ENCODE measurements at places on chromosomes 5 and 9. TPM values are rescaled to one million over a fixed set of nuclear protein-coding genes. Genes with fewer than 3 reads are reported as not detected.

The EIF4E1B gene
- total RNA-seq: not detected

The FAM153A gene
- not detected for total RNA-seq

The PCDHB16 gene
- 11.3 TPM for total RNA-seq

The MEF2C gene
- 3.6 TPM for total RNA-seq

The GPR150 gene
- 0.13 TPM for total RNA-seq

The ASTN2 gene
- total RNA-seq: 3.4 TPM

The HSPA4 gene
- 337 TPM for total RNA-seq

The SMIM33 gene
- not detected for total RNA-seq

The GLRA1 gene
- not detected for total RNA-seq

DNA sequence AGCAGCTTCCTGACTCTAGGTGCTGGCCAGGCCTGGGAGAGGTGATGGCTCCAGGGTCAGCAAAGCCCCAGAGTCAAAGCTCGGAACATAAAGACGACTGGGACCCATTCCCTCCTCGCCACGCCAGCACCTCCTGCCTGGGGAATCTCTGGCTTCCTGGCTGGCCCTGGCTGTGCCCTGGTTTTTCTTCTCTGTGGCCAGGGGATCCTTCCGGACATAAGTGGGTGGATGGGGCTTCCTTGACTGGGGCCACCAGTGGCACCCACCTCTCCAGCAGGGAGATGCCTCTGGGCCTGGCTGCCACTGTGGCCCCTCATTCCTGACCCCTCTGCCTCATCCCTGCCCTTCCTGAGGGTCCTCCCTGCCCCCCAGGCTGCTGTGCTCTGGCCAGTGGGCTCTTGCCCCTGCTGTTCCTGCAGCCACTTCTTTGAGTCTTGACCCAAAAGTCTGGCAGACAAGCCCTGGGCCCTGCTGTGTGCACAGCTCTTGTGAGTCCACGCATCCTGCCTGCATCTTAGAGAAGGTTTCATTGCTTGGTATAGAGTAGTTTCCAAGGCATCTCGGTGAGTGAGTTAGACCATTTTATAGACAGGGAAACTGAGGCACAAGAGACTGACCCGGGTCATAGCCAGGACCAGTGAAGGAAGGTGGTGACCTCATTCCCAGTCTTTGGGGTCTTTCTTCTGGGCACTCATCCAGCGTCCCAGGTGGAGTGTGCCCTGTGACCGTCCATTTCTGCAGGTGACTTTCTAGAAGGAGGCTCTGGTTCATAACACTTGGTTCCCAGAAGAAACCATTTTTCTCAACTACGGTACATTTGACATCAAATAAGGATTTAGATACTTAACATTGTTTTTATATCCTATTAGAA, 17.3 kb upstream of the LPCAT1 start:
- H3K4me3 ChIP-seq: no peak overlapping the region
- H3K27me3 ChIP-seq: no peaks in the 10 kb centered on the region
- no peaks in the 10 kb centered on the region for H3K36me3 ChIP-seq
- no peak overlapping the region for H3K27ac ChIP-seq

- H3K36me3 ChIP-seq: no peaks in the 10 kb centered on the region
- no peak overlapping the region for H3K4me3 ChIP-seq
- H3K4me1 ChIP-seq: no peaks in the 10 kb centered on the region
- no peak for DNase-seq
Observed at GRCh38 chr5:173907686-173908371, 19.7 kb downstream of the CPEB4 start.

DNA sequence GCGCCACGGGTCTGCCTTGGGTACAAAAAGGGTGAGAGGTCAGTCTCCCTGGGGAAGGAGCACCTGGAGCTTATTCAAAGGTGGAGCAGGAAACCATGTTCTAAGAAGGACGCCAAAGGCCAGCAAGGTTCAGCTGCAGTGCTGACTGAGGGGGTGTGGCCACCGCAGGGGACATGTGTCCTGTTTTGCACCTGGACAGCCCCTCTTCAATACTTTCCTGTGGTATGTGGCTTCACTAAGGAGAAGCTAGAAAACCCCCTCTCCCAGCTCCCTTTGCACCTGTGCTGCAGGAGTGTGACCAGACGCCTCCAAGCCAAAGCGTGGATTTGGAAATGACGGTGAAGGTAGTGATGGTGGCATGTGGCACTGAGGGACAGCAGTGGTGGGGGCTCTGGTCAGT, 23.6 kb downstream of the TRIM14 start:
- no peak overlapping the region for H3K4me3 ChIP-seq
- no peak for DNase-seq
- H3K27me3 ChIP-seq: no peaks in the 10 kb centered on the region
- H3K36me3 ChIP-seq: no peaks in the 10 kb centered on the region
- no peak overlapping the region for H3K27ac ChIP-seq

DNA sequence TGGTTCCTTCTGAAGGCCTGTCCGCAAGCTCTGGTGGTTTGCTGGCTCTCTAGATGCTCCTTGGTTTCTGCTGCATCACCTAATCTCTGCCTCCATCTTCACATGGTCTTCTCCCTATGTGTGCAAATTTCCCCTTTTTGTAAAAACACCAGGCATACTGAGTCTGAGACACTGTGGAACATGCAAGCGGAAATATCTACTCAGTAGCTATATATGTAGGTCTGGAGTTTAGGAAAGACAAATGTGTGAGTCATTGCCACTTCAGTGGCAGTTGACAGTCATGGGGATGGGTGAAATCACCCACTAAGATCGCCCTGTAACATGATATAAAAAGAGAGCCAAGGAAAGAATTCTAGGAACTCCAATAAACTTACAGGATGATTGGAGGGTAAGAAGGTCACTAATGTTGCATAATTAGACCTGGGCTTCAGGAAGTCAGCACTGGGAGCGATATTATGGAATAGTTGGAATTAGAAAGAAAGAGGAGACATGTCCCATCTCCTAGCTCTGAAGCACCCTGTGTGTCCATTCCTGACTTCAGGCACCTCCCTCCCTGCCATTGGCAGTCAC, 22.7 kb upstream of the UBLCP1 start:
- H3K27me3 ChIP-seq: no peaks in the 10 kb centered on the region
- H3K27ac ChIP-seq: no peak overlapping the region
- H3K36me3 ChIP-seq: no peaks in the 10 kb centered on the region

- H3K4me1 ChIP-seq: peaks cover 4% of the 10 kb centered on the region
- no peak overlapping the region for H3K4me3 ChIP-seq
- no peak for DNase-seq
- no peaks in the 10 kb centered on the region for H3K27me3 ChIP-seq
- no peaks in the 10 kb centered on the region for H3K36me3 ChIP-seq
Observed at GRCh38 chr5:154138701-154139100, 51.8 kb upstream of the GALNT10 start.

- DNase-seq: no peak
- H3K27me3 ChIP-seq: no peaks in the 10 kb centered on the region
- H3K4me1 ChIP-seq: no peaks in the 10 kb centered on the region
- H3K27ac ChIP-seq: no peak overlapping the region
- no peak overlapping the region for H3K4me3 ChIP-seq
Observed at GRCh38 chr9:108300306-108301287, 555.2 kb downstream of the ACTL7B start.

- no peaks in the 10 kb centered on the region for H3K36me3 ChIP-seq
- no peak overlapping the region for H3K27ac ChIP-seq
- no peaks in the 10 kb centered on the region for H3K27me3 ChIP-seq
- H3K4me1 ChIP-seq: no peaks in the 10 kb centered on the region
- no peak for DNase-seq
Observed at GRCh38 chr9:89874351-89875321, 269.8 kb downstream of the GADD45G start.

DNA sequence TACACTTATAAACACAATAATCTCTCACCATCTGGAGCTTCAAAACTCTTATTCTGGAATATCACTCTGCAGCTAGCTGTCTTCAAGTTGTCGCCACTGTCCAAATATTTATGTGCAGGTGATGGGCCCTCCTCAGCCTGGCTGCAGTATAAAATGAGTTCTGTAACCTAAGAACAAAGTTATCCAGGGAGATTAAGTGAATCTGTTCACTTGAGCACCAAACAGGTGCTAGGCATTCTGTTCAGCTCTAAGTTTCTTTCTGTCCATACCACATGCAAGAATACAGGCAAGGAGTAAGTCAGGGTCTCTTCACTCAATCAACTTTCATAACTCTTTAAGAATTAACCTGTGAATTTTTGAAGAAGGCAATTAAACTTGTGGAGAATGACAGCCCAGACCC, 344.1 kb downstream of the PLK2 start:
- peaks cover 14% of the 10 kb centered on the region for H3K27me3 ChIP-seq
- H3K36me3 ChIP-seq: no peaks in the 10 kb centered on the region
- no peak overlapping the region for H3K27ac ChIP-seq
- H3K4me1 ChIP-seq: no peaks in the 10 kb centered on the region

GRCh38 chr9:122191584-122191983, 31.9 kb downstream of the MORN5 start:
- no peak for DNase-seq
- no peaks in the 10 kb centered on the region for H3K36me3 ChIP-seq
- no peaks in the 10 kb centered on the region for H3K4me1 ChIP-seq
- no peak overlapping the region for H3K27ac ChIP-seq
- H3K27me3 ChIP-seq: peaks cover 15% of the 10 kb centered on the region

- DNase-seq: no peak
- H3K27ac ChIP-seq: no peak overlapping the region
- H3K4me3 ChIP-seq: no peak overlapping the region
Observed at GRCh38 chr5:14325369-14325768, 182.2 kb downstream of the TRIO start.

DNA sequence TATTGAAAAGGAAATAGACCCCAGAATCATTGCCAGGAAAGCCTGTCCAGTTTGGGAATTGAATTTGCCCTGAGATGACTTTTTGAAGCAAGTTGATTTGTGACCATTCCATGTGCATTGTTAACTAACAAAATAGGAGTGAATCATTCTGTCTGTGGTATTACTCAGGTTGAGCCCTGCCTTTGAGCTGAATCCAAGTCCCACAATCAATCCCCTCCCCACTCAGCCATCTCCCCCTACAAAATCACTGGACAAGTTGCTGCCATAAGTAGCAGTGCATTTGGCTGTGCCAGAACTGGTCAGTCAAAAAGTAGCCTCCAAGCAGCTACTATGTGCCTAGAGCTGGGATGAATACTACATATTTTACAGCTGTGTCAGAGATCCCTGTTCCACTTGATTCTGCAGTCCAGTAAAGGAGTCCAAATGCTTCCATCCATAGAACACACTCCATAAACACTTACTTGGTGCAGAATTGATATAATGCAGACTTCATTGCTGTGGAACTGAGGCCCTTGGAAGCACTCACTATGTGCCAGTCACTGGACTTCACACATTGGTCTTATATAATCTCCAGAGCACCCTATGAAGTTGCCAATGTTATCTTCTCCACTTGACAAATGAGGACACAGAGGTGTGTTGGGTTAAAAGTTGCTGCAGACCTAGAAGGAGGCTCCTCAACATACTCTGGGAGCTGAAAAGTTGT, 96.1 kb downstream of the ZNF462 start:
- DNase-seq: no peak
- no peak overlapping the region for H3K4me3 ChIP-seq
- H3K36me3 ChIP-seq: no peaks in the 10 kb centered on the region
- H3K27ac ChIP-seq: no peak overlapping the region
- H3K4me1 ChIP-seq: no peaks in the 10 kb centered on the region
- H3K27me3 ChIP-seq: no peaks in the 10 kb centered on the region

DNA sequence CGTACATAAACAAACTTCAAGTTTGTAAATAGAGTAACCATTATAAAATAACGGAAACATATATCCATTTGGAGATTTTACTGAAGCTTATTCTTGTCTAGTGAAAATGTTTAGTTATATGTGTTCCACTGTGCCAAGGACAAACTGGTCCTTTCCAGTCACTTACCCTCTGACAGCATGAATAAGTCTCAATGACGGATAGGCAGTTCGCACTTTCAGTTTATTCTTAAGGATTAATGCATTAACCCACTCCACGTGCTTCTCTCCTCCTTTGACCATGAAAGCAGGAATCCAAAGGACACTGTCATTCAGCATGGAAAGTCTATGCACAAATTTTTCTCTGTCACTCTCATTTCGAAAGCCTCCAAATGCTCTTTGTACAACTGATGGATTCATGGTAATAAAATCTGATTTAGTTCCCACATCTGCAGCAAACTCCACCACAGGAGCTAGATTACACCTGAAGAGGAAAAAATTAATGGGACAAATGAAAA, 47.1 kb downstream of the ST8SIA4 start:
- peaks cover 5% of the 10 kb centered on the region for H3K4me1 ChIP-seq
- no peak overlapping the region for H3K4me3 ChIP-seq
- no peaks in the 10 kb centered on the region for H3K36me3 ChIP-seq
- H3K27me3 ChIP-seq: no peaks in the 10 kb centered on the region
- no peak for DNase-seq

GRCh38 chr5:180652771-180653170, 3.4 kb upstream of the FLT4 start:
- peaks cover 61% of the 10 kb centered on the region for H3K27me3 ChIP-seq
- H3K36me3 ChIP-seq: no peaks in the 10 kb centered on the region
- DNase-seq: no peak
- H3K27ac ChIP-seq: no peak overlapping the region
- H3K4me3 ChIP-seq: no peak overlapping the region

GRCh38 chr5:156271569-156271968, 55.4 kb upstream of the SGCD start:
- H3K27me3 ChIP-seq: no peaks in the 10 kb centered on the region
- no peak overlapping the region for H3K27ac ChIP-seq
- H3K4me3 ChIP-seq: no peak overlapping the region
- no peaks in the 10 kb centered on the region for H3K36me3 ChIP-seq
- H3K4me1 ChIP-seq: no peaks in the 10 kb centered on the region
- DNase-seq: no peak

GRCh38 chr9:134361843-134362414, 35.7 kb downstream of the RXRA start:
- no peak overlapping the region for H3K27ac ChIP-seq
- no peaks in the 10 kb centered on the region for H3K36me3 ChIP-seq
- H3K4me3 ChIP-seq: no peak overlapping the region
- DNase-seq: no peak
- H3K27me3 ChIP-seq: no peaks in the 10 kb centered on the region

DNA sequence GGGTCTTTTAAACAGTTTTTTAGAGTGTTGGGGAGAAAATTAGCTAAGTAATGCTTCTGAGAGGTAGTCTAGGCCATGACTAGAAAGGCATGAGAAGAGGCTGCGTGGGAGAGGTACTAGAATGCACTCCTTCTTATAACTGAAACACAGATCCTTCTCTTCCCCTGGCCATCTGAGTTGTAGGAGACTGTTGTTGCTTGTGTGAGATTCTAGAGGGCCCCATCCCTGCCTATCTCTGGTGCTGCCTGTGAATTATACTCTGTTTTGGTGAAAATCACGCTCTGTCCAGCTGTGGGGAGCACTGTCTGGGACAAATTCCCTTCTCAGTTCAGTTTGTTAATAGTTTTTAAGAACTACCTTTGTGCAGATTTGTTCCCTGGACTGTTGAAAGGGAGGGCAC, 37.5 kb downstream of the MAP1B start:
- H3K27me3 ChIP-seq: no peaks in the 10 kb centered on the region
- H3K4me3 ChIP-seq: no peak overlapping the region
- no peaks in the 10 kb centered on the region for H3K36me3 ChIP-seq
- no peak for DNase-seq
- H3K4me1 ChIP-seq: peaks cover 44% of the 10 kb centered on the region

DNA sequence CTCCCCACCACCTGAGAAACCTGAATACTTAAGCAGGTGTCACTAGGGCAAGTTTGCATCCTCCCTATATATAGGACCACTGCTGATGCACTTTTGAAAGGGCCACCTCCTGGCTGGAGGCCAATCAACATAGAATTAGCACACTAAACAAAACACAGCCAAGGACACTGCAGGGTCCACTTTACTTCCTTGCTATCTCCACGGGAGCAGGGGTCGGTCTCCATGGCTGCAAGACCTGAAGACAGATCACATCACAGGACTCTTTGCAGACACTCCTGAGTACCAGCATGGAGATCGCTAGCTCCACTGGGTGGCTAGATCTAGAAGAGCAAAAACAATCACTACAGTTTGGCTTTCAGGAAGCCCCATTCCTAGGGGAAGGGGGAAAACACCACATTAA, 72.3 kb downstream of the C9orf153 start:
- no peaks in the 10 kb centered on the region for H3K36me3 ChIP-seq
- H3K27me3 ChIP-seq: no peaks in the 10 kb centered on the region
- no peak overlapping the region for H3K4me3 ChIP-seq
- H3K4me1 ChIP-seq: no peaks in the 10 kb centered on the region
- H3K27ac ChIP-seq: no peak overlapping the region

All from A673 (cell line).